ENCODE measurements at places on chromosomes 16 and 17.
A peak's percentile ranks its signal among the peaks of the same experiment; 100 is the strongest.

DNA sequence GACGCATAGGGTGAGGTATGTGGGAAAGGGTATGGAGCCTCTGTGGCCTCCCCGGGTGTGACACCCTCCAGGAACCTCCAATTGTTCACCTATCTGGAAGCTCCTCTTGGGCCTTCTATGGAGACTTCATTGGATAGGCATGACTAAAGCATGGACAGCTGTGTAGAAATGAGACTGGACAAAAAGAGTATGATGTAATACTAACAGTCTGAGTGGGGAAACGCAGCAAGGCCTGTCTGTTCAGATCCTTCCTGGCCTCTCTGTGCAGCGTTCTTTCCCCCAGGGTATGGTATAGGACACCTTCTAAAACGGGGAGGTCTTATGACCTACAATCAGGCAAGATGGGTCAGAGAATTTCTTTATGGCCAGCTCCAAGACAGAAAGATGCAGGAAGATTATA is 30.7 kb upstream of the CCNF start:
- DNase-seq, result no peak

DNA sequence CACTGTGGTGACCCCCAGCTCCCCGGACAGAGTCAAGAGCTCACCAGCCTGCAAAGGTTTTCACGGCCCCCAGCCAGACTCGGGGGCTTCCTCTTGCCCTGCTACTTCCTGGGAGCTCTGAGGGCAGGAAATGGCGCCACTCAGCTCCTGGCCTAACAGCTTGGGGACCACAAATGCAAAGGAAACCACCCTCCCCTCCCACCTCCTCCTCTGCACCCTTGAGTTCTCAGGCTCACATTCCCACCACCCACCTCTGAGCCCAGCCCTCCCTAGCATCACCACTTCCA is 375 bp upstream of the SPN start:
- DNase-seq, result peak; percentile 10

DNA sequence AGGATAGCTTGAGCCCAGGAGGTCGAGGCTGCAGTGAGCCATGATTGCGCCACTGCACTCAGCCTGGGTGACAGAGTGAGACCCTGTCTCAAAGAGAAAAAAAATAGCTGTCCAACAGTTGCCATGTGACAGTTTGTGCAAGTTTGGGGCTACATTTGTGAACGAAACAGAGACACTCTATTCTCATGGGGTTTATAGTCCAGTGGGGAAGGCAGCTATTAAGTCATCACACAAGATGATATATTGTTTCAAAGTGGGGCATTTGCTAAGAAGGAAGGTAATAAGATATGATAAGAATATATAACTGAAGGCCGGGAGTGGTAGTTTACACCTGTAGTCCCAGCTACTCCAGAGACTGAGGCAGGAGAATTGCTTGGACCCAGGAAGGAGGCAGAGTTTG is 73.3 kb downstream of the RBBP6 start:
- no peak for DNase-seq

GRCh38 chr16:57765160-57765728 is 29.7 kb downstream of the KATNB1 start:
- no peak for DNase-seq

Data from activated CD4-positive, alpha-beta T cell treated with anti-CD3 and anti-CD28 coated beads, Interleukin-2, amount 50 U/mL, for 4 hours (primary cell).